ENCODE measurements at places on chromosomes 1 and 21.

GRCh38 chr1:239293350-239294110, 92.8 kb upstream of the CHRM3 start:
- DNase-seq = no peak

DNA sequence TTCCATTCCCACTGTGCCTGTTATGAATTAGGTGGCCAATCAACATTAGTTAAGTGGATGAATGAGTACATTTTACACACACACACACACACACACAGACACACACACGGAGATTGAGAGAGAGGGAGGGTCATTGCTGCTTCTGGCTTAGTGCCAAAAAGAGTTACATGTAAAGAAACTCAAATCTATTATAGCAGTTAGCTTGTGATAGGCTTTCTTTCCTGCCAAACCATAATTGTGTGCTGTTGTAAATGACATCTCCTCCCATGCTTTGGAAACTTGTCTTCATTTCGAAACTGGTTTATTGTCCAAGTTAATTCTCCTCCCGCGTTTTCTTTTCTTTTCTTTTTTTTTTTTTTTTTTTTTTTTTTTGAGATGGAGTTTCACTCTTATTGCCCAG, 1.4 kb upstream of the MT1HL1 start:
- no peak for DNase-seq

DNA sequence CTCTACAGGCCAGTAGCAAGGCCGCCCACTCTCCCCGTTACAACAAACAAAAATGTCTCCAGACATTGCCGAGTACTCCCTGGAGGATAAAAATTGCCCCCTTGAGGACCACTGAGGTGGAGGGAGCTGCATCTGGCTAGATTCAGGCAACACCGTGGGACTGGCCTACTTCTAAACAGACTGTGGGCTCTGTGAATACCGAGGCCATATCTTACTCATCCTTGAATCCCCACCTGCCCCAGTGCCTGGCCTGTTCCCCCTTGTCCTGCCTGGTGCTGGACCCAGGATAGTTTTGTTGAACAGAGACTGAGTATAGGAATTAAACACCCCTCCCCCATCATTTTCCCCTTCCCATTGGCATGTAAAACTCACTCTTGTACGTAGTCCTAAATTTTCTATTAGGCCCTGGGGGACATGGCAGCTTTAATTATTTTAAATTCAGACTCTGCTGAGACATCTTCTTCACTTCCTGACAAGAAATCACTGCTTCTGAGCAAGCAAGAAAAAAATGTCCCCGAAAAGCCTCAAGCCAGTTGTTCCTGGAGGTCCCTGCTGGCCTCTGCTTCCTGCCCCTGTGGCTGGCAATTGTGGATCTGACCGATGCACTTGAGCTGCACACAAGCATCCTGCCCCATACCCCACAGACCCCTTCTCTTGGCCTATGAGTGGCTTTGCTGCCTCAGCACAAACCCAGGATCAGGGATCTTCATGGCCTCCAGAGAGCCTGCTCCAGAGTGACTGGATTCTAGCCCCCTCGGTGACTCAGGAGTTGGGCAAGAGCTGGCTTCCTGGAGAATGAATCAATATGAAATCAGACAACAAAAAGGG, 111.0 kb downstream of the ACTL8 start:
- DNase-seq = no peak

DNA sequence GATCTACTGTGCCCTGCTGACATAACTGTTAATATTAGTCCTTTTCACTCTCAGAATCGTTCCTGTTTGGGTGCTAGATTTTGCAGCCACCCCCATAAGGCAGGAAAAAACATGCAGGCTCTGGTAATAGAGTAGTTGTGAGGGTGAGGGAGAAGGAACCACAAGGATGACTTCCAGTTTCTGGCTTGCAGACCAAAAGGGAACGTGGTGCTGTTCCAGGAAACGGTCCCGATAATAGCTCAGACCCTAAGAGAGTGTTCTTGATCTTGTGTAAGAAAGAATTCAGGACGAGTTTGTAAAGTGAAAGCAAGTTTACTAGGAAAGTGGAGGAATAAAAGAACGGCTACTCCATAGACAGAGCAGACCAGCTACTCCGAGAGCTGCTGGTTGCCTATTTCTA, 50.7 kb upstream of the RHOU start:
- no peak for DNase-seq

DNA sequence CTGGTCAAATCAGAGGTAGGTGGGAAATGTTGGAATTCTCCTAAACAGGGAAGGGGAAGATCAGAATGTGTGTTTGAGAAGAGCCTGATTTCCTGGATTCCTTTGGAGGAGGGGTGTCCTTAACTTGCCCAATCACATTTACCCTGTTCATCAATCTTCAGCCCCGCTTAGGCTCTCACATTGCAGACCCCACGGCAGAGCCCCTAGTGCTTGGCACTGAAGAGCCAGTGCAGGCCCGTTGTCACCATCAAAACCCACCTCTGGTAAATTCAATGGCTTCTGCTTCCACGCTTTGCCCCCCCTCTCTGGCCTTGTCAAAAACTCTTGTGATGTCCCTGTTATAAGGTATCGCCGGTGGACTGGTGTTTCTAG, 2.3 kb downstream of the AGPAT3 start:
- no peak for DNase-seq

DNA sequence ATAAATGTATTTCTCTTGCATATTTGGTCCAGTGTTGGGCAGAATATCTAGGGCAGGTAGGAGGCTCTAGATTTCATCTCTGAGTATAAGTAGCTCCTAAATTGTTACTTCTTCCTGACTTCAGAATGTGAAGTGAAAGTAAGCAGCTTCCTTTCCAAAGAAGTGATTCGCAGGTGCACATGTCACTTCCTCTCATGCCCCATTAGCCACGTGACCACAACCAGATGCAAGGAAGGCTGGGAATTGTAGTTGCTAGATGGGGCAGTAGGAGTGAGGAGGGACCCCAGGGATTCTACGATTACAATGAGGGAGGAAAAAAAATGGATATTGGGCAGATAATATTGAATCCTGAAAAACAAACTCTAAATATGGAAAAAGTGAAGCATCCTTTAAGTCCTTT, 113.2 kb upstream of the CYYR1 start:
- peak; percentile 19 for DNase-seq

- peak; percentile 83 for DNase-seq
Observed at GRCh38 chr21:39675993-39676661, 63.4 kb downstream of the B3GALT5 start.

All from SHP77 (cell line).